ENCODE measurements at places on chromosomes 12 and 14.

DNA sequence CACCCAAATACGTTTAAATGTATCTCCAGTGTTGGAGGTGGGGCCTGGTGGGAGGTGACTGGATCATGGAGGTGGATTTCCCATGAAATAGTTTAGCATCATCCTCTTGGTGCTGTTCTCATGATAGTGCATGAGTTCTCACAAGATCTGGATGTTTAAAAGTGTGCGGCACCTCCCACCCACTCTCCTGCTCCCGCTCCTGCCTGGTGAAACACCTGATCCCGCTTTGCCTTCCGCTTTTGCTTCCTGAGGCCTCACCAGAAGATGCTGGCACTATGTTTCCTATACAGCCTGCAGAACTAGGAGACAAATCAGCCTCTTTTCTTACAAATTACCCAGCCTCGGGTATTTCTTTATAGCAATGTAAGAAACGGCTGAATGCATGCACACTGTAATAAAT lies 20.1 kb downstream of the EIF5 start:
- no peak for DNase-seq

DNA sequence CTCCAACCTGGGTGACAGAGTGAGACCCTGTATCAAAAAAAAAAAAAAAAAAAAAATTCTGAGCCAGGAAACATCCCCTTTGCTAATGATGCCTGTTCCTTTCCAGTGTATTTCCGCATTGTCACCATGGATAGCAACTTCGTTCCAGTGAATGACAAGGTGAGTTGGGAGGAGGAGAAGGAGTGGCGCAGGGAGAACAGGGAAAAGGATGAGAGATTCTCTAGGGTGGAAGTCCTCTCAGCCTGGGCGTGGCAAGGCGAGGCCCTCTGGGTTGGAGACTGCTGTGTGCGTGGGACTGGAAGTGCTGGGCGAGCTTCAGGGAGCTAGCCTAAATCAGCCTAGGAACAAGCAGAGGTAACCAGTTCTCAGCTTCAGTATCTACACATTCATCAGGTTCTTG lies 7.2 kb downstream of the A2ML1 start:
- no peak for DNase-seq

DNA sequence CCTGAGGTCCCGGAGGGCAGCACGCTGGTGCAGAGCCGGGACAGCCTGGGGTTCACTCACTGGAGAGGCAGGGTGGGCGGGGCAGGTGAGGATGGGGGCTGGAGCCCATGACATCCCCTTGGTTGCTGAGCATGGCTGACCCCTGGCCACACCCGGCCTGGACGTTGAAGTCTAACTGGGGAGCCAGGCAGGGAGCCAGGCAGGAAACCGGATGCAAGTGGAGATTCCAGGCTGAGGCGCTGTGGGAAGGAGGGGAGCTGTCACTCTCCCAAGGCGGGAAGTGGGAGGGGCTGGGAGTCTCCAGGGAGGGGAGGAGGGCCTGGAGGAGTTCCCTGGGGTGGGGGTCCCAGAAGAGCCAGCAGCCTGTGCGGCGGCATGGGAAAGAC lies 7.7 kb upstream of the INF2 start:
- no peak for DNase-seq

DNA sequence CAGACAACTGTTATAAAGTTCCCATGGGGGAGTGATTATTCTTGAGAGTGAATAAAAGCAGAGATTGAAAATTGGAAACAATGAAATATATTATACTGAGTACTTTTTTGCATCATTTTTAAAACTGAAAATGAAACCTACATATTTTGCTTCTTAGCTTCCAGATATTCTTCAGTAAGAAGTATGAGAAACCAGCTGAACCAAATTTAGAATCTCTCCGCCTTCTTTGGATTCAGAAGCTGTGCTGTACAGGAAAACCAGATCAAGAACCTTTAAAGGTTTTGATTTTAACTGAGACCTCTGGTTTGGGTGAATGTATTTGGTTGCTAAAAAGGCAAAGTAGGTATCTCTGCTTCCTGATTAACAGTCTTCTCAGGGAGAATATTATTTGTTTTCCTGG lies 109.4 kb downstream of the AKAP6 start:
- DNase-seq = no peak

DNA sequence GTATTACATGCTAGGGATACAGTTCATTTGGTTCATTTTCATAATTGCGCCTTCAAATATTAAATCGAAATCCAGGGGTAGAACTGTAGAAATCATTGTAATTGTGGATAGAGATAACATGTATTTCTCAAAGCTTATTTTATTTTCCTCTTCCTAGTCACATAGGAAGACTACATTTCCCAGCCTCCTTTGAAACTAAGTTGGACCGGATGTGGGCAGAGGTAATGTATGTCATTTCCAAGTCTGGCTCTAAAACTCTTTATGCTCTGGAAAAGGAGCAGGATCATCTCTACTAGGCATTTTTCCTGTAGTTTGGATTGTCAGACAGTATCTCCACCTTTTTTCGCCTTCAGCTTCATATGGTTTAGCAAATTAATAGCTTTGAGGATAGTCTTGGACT lies 70.1 kb upstream of the CRY1 start:
- no peak for DNase-seq

DNA sequence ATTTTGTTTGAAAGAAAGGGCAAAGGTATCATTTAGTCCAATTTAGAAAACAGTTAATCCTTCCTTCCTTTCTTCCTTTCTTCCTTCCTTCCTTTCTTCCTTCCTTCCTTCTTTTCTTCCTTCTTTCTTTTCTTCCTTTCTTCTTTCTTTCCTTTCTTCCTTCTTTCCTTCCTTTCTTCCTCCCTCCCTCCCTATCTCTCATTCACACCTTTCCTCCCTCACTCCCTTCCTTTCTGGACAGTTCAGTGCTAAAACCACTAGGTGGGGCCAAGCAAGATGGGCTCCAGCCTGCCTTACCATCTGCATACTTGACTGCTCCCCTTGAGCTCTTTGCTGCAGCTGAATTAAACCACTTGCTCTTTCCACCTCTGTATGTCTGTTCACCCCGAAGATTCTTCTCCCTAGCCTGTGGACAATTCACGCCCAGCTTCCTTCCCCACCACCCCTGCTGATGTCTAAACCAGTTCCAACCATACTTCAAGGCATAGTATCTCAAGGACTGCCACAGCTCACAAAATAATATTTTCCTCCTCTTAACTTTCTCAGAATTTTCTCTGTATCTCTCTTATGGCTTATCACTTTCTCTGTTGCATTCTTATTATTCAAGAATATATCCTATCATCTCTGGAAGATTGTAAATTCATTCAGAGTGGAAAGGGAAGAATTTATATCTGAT lies 78.0 kb downstream of the DBX2 start:
- no peak for DNase-seq

- no peak for DNase-seq
Observed at GRCh38 chr14:48527832-48528231, 852.4 kb upstream of the MDGA2 start.

GRCh38 chr14:61607570-61608244 lies 87.6 kb upstream of the HIF1A start:
- no peak for DNase-seq

- no peak for DNase-seq
Observed at GRCh38 chr14:56081139-56081538, 37.1 kb upstream of the PELI2 start.

DNA sequence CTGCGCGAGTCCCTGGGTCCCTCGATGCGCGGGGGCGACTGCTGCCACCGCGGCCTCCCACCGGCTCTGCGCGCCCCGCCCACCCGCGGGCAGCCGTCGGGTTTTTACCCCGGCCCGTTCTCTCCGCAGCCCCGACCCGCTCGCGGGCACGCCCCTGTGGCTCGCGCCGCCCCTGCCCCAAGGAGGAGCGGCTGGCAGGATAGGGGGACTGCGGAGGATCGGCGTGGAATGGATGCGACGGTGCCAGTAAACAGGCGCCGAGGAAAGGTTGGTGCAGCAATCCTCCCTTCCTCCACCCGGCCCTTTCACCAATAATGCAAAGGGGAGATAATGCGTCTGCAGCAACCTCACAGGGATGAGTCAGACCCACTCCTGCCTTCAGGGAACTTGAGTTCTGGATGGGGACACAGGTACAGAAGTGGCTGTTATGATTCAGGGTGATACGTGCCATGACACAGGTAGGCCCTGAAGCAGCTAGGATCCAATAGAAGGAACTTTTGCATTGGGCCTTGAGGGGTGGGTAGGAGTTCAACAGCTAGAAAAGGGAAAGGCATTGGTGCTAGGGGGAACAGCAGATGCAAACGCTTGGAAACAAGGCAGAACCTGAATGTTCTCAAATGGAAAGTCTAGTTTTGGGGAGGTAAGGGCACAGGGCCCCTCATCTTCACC lies 554 bp upstream of the DEGS2 start:
- DNase-seq = no peak

GRCh38 chr12:130240831-130241590 lies 78.7 kb downstream of the FZD10 start:
- DNase-seq = no peak

- DNase-seq = no peak
Observed at GRCh38 chr14:77305696-77306095, 15.0 kb downstream of the POMT2 start.

- no peak for DNase-seq
Observed at GRCh38 chr12:56839915-56840325, 76.8 kb downstream of the HSD17B6 start.

GRCh38 chr12:89750389-89751351 lies 42.0 kb upstream of the ATP2B1 start:
- DNase-seq = no peak

DNA sequence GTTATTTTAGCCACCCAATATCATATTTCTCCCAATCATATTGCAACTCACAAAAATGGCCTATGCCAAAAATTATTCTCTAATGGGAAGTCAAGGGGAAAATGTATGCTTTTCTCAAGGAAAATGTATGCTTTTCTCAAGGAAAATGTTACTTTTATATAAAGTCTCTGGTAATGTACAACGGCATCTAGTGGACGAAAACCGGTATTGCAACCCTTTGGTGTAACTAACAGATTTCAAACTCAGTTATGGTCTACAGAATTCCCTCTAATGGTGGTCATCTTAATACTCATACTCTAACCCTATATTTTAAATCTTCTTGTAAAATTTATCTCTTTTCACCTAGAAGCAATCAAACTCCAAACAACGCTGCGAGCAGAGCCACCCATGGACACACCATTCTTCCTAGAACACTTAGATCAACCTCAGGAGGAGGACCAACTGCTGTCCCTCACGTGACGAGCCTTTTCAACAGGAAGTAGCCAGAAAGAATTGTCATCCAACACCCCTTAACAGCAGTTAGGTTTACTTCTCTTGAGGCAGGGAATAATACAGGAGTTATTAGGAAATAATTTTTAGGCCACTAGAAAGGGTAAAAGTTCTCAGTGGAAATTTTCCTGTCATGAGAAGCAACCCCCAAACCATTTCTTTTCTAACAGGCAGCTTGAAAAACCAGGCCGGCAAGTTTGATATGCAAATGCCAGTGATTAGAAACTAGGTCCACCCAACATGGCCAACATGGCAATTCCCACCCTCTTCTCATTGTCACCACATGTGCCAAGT lies 20.1 kb downstream of the APOBEC1 start:
- no peak for DNase-seq

DNA sequence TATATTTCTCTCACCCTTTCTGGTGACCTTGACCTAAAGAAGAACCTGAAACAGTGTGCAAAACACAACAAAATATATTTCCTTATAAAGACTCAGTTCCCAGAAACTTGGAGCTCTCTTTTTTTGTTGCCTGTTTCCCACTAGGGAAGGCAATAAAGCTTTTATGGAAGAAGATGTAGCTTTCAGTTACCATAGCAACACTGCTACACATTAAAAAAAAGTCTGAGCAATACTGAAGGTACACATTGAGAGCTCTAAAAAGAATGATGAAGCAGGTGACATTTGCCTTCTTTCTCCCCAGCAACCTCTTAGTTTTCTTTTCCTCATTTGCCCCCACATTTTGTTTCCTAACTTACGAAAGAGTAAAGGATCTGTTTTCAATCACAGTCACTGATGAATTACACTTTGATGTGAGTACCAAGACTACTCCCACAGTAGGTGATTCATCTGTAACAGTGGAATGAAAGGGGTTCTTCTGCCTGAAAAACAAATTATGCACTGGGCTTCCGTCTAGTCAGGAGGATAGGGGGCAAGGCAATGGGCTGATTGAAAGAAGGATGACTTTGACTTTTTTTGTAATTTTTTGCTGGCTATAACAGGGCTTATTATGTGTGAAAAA lies 1.1 kb upstream of the CATSPERB start:
- DNase-seq = no peak

GRCh38 chr14:30896435-30896834 lies 22.1 kb downstream of the COCH start:
- no peak for DNase-seq

GRCh38 chr12:116135209-116135930 lies 142.1 kb downstream of the MED13L start:
- no peak for DNase-seq

DNA sequence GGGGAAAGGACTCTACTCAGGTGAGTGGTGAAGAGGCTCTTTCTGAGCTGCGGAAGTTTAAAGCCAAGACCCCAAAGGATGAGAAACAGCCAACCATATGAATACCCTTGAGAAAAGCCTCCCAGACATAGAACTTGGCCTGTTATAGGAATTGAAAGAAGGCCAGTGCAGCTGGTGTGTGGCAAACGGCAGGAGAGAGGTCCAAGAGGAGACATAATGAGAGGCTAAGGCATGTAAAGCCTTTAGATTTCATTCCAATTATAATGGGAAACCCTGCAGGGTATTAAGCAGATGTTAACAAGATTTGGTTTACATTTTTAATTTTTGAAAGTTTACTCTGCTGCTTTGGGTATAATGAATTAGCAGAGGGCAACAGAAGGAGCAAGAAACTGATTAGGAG lies 552.1 kb upstream of the FBXO33 start:
- no peak for DNase-seq

DNA sequence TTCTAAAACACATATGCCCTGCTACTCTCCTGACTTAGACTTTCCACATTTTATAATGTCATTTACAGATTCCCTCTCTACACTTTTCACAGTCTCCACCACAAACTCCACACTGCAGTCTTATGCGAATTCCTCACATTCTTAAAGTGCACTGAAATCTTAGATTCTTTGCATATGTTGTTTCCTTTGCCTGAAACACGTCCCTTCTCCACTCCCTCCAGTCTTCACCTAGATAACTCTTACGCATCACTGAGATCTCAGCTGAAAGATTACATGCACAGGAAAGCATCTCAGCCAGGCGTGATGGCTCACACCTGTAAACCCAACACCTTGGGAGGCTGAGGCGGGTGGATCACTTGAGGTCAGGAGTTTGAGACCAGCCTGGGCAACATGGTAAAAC lies 3.8 kb upstream of the ARHGAP9 start:
- no peak for DNase-seq

GRCh38 chr12:116599285-116600136 lies 40.3 kb downstream of the MAP1LC3B2 start:
- peak; percentile 39 for DNase-seq

All from activated CD8-positive, alpha-beta memory T cell treated with anti-CD3 and anti-CD28 coated beads for 48 hours (primary cell).